ENCODE measurements at places on chromosomes 4 and X.

- no peak for DNase-seq
These were observed 38.3 kb downstream of the PF4 start for GRCh38 chr4:73943555-73943954.

GRCh38 chrX:2691543-2692220 lies 587 bp downstream of the CD99 start:
- no peak for DNase-seq

GRCh38 chrX:75596178-75596577 lies 73.3 kb upstream of the ZDHHC15 start:
- no peak for DNase-seq

- DNase-seq: no peak
These were observed 100.1 kb downstream of the LCORL start for GRCh38 chr4:17921451-17921850.

DNA sequence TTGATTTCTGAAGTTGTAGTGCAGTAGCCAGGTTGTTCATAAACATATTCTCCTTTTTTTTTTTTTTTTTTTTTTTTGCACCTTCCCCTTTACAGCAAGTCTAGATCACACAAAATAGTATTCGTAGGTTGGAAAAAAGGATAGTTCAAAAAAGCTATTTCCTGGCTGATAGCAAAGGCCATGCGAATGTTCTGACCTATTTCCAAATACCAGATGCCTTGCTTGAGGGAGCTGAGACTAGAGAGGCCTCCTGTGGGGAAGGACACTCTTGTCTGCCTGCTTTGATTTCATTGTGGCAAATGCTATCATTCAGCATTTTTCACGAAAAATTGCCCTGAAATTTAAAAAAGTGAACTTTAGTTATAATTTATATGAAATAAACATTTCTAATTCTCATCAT lies 111.4 kb downstream of the MAD2L1 start:
- no peak for DNase-seq

- no peak for DNase-seq
These were observed 11.7 kb upstream of the STATH start for GRCh38 chr4:69984030-69984443.

GRCh38 chrX:6981718-6982406 lies 165.7 kb upstream of the STS start:
- DNase-seq: no peak

GRCh38 chrX:140360284-140360683 lies 144.6 kb downstream of the SOX3 start:
- DNase-seq: no peak

- no peak for DNase-seq
These were observed 41.5 kb downstream of the MFAP3L start for GRCh38 chr4:169984745-169985144.

DNA sequence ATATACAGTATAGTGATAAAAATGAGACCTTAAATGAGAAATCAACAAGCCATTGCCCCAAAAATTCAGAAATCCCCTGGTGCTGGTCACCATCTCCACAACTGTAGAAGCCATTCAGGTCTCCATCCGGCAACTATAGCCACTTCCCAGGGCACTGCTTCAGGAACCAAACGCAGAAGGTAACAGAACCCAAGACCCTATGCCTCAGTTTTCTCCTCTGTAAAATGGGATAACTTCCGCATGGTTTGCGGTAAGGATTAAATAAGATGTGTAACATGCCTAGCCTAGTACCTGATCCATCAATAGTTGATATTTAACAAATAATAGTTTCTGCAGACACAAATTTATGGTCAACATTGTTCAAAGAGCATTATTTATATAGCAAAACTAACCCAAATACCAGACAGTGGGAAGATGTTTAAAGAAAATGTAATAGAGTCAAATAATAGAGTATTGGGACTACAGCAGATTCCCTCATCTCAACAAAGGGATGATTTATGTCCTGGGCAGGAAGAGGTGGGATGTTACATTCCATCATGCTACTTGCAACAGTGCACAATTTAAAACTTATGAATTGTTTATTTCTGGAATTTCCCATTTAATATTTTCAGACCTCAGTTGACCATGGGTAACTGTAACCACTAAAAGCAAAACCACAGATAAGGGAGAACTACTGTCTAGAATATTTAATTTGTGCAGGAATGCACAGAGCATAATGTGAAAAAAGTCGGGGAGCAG lies 30.0 kb downstream of the IRF2 start:
- DNase-seq: no peak

DNA sequence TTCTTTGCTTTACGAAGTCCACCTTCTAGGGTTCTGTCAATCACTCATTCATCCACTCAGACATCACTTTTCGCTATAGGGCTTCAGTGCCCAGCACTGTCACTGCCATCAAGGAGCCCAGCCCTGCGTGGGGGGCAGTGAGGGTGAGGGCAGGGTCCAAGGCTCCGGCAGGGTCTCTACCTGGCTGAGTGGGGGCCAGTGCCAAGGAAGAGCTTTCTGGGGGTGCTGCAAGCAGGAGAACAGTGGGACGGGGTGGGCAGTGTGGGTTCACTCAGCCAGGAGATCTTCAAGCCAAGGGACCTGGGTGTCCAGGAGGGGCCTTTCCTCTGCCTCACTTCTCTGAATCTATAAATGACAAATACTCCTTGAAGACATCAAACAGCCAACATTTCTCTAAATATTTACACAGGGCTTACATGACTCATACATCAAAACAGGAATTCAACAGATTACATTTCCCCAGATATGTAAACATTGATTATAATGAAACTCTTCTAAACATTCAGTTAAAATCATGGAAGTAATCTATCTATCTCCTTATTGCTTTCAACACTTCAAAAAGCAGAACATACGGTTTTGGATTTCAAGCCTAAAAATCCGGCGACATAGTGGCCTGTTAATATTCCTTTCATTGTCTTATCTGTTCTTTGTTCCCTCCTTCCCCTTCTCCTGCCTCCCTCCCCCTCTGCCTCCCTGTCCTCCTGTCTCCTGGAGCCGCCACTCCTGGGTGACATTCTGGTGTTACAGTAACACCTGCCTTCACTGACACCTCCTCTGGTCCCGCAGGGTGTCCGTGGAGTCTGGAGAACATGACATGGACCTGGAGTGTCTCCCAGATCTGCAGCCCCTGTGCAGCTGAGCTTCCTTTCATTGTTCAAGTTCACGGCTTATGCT lies 94.4 kb upstream of the ADRA2C start:
- no peak for DNase-seq

DNA sequence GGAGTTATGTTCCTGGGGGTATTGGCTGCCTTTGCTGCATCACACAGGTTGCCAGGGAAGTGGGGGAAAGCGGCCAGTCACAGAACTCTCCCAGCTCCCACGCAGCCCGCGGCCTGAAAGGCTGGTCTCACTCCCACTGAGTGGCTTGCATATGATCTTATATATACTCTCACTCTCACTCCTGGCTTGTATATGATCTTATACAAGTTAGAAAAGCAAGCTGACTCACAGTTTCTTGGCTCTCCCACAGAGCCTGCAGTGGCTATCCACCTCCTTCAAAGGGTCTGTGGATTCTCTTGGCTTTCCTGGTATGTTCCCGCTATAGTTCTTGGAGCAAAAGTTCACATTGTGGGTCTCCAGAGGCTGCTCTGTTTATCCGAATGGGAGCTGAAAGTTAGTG lies 833.5 kb upstream of the GALNTL6 start:
- no peak for DNase-seq

DNA sequence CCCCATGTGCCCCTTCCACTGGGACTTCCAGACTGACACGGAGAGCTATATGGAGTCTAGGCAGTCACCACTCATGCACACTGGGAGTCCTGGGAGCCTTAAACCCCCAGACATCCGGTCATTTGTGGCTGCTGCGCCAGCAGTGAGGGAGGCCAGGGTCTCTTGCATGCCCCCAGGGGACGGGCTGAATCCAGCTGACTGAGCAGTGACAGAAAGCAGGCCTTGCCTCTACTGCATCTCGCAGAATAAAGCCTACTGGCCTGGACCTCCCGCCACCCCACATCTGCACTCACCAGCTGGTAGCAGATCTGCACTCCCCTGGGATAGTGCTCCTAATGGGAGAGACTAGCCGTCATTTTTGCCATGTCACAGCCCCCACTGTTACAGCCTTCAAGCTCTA lies 1234.2 kb downstream of the FAM133A start:
- DNase-seq: no peak

DNA sequence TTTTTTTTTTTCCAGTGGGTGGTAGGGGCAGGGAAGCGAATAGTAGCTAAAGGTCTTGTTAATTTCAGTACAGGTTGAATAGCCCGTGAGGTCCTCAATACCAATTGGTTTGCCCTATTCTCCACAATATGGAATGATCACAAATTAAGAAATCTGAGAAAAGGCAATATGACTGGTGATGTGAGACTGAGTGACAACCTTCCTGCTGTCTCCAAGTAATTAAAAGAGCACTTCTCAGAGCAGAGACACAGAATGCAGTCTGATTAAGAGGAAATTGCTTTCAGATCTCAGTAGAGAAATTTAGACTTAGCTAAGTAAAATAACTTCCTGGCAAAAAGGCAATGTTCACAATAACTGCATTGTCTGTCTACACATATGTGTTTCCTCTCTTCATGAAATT lies 23.0 kb downstream of the GPR174 start:
- no peak for DNase-seq

DNA sequence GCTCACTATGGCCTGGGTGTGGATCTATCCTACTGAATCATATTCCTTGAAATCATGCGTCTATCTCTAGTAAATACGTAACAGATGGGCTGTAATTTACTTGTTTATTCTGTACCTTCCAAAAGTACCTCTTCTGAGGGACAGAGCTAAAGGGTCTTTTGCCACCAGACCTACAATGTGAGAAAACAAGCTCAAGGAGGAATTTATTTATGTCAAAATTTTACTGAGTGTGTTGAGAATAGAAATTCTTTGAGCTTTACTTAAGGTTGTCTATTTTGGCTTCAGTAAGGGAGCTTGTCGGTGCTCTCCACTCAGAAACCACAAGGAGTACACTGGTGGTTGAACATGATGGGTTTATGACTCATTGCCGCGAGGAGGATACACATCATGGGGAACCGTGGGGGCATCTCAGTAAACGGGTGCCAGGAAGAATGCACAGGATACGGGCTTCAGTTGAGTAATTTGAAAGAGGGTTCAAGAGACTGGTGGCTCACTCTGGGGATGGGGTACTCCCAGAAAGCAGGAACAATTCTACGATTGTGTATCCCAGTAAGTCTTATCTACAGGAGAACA lies 3.0 kb downstream of the ANK2 start:
- DNase-seq: no peak

DNA sequence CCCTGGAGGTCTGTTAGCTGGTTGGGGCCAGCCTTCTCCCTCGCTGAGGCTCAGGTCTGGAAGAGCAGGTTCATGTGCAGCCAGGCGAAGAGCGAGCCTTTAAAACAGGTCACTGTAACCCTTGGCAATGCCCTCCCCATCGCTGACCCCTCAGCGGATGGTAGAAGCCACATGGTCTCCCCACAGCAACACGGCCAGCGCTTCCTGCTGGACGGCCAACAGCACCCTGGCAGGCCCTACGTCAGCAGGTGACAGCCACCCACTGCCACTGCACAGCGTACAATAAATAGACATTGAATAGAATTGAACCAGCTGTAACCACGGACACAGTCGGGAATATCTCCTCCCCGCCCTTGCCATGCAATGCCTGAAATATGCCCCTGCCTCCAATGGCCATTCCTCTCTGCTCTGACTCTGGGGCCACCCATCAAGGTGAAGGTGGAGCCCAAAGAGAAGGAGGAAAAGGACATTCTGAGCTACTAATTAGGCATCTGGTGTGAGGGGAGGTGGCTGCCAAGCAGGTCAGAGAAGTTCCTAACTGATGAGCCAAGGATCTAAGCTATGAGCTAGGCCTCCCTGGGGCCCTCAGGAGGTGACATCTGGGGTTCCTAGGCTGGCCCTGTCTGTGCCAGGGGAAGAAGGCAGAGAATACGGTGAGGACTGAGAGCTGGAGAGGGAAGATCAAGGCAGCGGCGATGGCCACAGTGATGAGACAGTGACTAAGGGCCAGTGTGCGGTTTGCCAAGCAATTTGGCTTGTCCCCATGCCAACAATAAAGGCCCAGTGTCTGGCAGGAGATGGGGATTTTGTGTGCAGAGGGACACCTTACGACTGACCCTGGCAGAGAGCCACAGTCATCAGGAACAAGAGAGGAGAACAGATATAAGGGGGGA lies 202.3 kb downstream of the BCOR start:
- no peak for DNase-seq

DNA sequence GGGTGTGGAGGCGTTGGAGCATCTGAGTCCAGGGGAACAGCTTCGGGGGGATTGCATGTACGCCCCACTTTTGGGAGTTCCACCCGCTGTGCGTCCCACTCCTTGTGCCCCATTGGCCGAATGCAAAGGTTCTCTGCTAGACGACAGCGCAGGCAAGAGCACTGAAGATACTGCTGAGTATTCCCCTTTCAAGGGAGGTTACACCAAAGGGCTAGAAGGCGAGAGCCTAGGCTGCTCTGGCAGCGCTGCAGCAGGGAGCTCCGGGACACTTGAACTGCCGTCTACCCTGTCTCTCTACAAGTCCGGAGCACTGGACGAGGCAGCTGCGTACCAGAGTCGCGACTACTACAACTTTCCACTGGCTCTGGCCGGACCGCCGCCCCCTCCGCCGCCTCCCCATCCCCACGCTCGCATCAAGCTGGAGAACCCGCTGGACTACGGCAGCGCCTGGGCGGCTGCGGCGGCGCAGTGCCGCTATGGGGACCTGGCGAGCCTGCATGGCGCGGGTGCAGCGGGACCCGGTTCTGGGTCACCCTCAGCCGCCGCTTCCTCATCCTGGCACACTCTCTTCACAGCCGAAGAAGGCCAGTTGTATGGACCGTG lies 2.2 kb downstream of the AR start:
- DNase-seq: no peak

GRCh38 chrX:107823456-107823855 lies 2.2 kb upstream of the MID2 start:
- DNase-seq: no peak

DNA sequence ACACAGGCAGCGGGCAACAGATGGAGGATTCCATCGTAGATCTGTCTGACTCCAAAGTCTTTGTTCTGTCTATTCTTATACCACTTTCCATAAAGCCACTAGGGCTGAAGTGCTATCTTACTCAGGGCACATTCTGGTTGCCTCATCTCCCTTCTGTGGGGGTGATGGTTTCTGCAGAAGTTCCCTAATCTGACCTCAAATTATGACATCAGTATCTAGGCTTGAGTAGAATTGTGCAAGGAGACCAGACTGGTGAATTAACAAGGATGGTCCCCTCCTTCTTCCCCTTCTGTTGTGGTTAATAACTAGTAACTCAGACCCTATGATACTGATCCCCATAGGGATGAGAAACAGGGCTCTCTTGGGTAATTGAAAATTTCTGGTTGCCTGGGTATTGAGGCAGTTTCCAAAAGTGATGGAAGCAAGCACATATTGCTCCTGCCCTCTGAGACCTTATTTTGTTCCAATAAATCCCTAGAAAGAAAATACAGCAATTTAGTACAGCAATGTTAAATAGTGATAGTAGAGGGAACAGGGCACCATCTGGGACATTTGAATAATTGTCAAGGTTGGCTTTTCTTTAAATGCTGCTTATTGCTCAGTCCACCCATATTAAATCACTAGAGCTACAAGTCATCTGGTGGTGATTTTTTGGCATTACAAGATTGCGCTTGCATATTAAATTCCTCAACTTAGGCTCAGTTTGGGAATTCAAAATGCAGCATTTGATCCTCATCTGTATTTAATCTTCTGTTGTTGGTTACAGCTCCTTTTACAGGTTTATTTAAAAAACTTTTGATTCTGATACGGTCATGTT lies 57.3 kb upstream of the AP1S2 start:
- DNase-seq: no peak

Data from stimulated activated CD8-positive, alpha-beta memory T cell treated with anti-CD3 and anti-CD28 coated beads, Interleukin-4, amount 100 ng/mL, for 4 hours (primary cell).